ENCODE measurements at places on chromosomes 12 and 14.

- no peak for DNase-seq
These were observed 101.9 kb downstream of the TMTC3 start for GRCh38 chr12:88243982-88244381.

DNA sequence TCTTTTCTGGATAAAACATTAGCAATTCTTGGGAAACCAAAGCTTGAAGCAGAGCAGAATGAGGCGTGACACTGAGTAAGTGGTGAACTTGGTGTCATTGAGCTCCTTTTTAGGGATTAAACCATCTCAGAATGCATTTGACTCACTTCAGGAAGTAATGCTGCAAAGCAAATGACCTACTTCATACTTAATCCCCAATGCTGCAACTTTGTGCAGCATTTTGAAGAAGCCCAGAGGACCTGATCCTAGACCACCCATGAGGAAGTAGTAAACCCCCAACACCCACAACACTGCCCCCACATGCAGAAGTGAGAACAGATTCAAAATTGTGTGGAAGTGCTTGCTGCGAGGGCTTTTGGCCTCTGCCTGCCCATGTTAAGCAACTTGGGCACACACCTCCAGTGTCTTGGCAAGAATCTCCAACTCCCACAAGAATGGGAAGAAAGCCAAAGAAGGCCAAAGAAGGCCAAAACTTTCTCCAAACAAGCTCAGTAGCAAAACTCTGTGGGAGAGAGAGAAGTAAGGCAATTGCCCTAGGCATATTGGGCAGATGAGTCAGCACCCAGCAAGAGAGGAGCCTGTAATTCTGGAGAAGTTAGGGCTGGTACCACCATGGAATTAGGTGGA, 69.2 kb upstream of the ETV6 start:
- DNase-seq, result no peak

DNA sequence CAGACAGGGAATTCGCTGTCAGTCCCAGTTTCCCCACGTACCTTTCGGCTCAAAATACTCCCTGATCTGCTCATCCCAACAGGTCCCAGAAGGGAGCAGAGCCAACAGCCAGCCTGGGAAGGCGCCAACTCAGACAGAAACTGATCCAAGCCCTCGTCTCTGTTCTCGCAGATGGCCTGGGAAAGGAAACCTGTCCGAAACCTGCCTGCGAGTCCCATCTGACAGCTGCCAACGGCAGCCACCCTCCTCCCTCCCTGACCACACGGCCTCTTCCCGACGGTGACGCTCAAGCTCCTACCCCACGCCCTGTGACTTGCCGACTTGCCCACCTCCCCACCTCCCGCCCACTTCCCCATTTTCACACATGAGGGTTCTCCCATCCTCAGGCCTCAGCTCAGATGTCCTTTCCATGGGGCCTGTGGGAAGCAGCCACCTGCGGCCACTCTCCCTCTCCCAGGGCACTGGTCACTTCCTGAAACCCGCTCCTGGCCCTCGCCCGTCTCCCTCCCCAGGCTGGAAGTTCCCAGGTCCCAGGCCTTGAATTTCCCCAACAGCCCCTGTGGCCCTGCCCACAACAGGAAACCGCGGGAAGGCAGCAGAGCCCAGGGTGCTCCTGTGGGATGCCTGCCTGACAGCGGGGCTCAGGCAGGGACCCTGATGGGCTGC, 60.9 kb upstream of the FBRSL1 start:
- peak; percentile 53 for DNase-seq

DNA sequence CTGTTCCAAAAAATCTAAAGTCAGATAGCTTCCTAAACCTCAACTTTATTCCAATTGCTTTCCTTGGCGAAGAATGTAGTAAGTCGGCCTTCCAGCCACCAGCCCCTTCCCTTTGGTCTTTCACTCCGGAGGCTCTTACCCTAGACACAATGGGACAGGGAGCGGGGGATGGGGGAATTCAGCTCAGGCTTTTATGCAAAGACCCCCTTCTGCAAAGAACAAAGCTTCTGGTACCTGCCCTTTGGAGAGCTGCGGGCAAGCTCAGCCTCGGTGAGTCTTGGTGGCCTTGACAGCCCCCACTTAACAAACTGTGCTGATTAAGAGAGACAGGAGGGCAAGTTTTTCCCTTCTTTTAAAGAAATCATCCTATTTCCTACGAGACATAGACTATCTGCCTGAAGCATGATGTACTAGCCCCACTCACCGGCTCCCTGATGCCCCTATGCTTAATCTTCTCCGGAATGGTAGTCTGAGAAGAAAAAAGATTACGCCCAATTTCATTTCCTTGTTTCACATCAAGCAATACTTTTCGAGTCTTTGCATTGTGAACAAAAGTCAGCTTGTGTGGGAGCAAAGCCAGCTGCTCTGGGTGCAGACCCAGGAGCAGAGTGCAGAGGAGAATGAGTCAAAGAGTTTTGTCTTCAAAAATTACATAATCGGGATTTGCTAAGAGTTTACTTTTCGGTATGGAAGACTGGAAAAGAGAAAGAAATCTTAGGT, 1.5 kb upstream of the NANOG start:
- DNase-seq, result no peak

DNA sequence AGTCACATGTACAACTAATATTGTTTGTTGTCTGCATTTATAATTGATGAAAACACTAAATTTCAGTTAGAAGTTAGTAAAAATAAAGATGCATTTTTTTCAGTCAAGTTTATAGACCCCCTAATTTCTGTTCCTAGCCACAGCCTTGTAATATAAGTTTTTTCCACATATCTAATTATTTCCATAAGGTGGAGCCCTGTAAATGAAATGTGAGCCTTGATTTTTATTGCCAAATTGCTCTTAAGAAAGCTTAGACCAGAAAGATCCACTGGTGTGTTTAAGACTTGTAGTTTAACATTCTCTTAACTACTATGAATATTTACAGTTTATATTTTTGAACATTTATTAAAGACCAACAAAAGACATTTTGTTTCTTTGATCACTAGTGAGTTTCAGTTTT, 322.1 kb upstream of the RGS6 start:
- no peak for DNase-seq

DNA sequence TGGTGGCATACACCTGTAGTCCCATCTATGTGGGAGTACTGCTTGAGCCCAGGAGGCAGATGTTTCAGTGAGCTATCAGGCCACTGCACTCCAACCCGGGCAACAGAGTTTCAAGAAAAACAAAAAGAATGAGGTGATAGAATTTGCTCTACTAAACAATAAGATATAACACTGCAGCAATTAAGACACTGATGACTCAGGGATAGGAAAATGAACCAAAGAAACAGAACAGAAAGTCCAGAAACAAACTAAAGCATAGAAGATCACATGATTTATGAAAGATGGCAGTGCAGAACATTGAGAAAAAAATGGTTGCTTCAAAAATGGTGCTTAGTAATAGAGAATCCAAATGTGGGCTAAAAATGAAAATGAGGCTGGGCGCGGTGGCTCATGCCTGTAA, 65.2 kb upstream of the AP4S1 start:
- no peak for DNase-seq

DNA sequence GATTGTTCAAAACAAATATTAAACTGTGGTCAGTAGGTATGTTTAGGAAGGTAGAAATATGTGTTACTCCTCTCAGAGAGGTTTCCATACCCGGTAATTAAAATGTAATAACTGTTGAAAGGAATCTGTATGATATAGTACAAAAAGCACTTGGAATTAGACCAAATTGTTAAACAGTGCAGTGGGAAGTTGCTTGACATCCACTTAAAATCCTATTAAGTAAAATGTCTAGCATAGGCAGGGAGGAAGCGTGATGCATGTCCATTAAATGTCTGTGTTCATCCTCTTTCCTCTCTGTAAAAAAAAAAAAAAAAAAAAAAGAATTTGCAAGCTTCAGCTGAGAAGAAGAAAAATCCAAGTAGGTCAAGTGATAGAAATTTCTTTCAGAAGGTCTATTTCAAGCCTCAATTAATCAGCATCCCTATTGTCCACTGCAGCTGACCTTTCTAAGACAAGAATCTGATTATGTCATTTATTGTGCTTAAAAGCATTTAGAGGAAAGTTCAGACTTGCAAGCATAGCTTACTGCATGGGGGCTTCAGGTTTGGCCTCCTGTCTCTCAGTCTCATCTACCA, 265.6 kb upstream of the RGS6 start:
- DNase-seq, result no peak

DNA sequence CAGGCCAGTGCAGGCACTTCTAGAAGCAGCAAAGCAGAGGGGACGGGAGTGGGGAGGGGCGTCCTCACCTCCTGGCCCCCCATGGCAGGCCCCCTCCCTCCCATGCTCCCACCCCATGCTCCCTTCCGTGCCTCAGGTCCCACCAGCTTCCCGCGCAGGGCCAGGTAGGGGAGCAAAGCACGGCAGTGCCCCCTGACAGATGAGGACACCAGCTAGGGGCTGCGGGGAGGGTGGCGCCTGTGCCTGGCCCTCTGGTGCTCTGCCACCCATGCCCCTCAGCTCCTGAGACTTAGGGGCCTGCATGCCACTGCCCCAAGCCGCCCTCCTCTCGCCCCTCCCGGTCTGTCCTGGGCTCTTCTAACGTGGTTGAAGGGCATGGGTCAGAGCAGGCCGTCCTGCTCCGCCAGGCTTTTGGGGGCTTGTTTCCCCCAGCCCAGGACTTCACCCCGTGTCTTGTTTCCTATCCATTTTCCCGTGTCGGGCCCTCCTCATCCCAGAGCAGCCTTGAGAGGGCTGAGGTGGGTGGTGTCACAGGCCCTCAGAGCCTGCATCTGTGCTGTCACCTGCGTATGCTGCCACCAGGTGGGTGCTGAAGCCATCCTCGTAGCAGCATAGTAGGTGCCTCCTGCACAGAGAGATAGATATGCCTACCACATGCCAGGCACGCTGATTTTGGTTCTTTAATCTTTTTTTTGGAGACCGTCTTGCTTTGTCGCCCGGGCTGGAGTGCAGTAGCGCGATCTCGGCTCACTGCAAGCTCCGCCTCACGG, 10.2 kb downstream of the TRMT61A start:
- DNase-seq, result no peak

DNA sequence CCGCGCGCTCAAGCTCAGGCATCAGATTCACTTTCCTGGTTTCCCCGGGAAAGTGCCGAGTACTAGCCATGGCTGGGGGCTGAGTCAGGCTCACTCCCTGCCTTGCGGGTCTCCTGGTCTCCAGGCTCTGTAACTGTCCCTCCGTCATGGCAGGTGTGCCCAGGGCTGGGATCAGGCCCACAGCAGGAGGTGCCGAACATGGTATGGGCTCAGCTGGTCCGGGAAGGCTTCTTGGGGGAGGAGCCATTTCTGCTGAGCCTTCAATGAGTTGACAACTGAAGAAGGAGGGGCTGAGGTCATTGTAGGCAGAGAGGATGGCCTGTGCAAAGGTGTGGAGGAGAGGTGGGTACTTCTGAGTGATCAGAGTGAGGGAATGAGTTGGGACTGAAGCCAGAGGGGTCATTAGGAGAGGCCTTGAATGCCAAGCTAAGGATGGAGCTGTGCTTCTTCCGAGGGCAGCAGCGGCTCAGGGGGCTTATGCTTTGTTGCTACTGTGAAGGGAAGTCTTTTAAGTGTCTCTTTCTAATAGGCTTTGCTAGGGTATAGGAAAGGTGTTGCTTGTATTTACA, 769 bp downstream of the EXOC3L4 start:
- no peak for DNase-seq

GRCh38 chr14:75289840-75290388, 11.3 kb downstream of the FOS start:
- no peak for DNase-seq

DNA sequence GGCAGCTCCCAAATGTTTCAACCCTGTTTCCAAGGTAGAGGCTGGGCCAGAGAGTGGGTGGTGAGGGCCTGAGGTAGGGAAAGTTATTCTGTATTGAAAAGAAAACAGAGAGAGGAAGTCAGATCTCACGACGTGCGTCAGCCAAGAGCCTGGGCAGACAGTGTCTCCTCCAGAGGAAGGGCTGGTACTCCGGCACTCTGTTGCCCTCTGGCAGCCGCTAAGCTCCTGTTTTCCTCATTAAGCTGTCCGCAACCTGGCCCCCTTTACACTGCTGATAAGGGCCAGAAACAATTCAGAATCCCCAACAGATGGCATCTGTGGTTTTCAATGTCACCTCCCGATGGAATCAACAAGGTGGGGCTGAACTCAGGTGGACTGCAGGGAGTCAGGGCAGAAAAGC, 26.0 kb upstream of the LTBP2 start:
- DNase-seq, result no peak

GRCh38 chr14:98278800-98279199, 993.2 kb downstream of the BCL11B start:
- DNase-seq, result no peak

- no peak for DNase-seq
These were observed 36.8 kb downstream of the EAPP start for GRCh38 chr14:34502545-34503225.

DNA sequence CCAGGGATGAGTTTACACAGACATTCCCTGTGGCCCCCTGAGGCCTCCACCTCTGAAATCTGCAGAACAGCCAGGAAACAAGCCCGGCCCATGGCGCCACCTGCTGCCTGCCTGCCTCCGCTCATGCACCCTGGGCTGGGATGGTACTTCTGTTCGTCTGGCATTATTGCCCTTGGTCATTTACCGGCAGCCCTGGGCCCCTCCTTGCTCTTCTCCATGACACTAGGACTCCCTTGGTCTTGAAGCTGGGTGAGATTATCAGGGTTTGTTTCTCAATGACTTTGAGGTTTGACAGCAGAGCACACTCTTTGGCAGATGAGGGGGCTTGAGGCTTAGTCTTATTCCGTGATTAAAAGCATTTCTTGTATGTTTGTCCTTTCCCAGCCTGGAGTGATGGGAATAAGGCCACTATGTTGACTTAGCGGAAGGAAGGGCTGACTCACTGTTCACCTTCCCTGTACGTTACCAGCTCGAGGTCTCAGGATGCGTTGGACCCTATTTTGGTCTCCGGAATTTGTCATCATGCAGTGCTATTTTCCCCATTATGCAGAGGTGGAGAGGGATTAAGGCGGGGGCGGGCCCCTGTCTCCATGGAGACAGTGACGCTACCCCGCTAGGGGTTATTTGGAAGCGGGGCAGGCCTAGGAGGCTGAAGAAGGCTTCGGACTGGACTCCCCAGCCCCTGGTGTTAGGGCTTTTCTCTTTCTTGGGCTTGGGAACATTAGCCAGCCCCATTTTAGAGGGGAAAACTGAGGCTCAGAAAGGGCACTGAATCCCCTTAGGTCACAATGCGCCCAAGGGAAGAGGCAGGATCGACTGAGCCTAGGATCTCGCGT, 706 bp upstream of the PEX5 start:
- peak; percentile 70 for DNase-seq

GRCh38 chr14:104656014-104656714, 33.3 kb upstream of the INF2 start:
- DNase-seq, result no peak

DNA sequence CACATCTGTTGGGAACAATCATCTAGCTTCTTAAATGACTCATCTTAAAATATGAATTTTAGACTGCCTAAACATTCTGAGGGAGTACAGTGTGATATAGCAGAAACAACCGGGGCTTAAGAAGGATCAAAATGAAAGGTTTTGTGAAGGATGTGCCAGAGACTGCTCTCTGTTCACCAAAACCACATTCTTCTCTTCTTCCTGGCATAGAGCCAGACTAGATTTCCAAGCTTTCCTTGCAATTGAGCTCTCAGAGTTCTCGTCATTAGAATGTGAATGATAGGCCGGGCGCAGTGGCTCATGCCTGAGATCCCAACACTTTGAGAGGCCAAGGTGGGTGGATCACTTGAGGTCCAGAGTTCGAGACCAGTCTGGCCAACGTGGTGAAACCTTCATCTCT, 94.5 kb downstream of the LRRIQ1 start:
- no peak for DNase-seq

GRCh38 chr12:118751355-118751754, 230.0 kb upstream of the SRRM4 start:
- DNase-seq, result no peak

All from left colon (tissue), 2 donors.